ENCODE measurements at places on chromosomes 11 and 22.

DNA sequence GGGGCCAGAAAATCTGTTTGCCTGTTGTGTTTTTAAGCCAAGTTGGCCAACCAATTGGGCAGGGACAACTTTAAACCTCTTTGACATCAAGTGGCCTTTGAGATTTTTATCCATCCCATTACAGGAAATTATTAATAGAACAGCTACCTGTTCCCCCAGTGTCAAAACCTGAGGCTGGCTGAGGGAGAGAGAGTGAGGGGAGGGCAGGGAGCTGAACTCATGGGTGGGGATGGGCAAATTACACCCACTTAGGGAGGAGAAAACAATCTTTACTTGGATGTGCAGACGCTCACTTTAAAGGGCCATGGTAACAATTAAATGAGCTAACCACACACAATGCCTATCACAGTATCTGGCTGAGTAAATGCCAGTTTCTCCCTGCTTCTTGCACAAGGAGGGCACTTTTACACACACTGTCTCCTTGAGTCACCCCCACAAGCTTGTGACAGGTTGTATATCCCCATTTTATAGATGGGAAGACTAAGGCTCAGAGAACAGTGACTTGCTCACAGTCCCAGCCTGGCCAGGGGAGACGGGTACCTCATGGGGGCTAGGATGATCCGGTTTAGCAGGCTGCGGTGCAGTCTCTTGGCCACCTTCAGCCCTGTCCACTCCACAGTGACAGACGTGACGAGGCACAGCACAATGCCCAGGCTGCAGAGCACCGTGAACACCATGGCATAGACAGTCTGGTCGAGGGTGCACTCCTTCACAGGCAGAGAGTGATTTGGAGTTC, 17.8 kb upstream of the KCNJ11 start:
- DNase-seq = no peak

DNA sequence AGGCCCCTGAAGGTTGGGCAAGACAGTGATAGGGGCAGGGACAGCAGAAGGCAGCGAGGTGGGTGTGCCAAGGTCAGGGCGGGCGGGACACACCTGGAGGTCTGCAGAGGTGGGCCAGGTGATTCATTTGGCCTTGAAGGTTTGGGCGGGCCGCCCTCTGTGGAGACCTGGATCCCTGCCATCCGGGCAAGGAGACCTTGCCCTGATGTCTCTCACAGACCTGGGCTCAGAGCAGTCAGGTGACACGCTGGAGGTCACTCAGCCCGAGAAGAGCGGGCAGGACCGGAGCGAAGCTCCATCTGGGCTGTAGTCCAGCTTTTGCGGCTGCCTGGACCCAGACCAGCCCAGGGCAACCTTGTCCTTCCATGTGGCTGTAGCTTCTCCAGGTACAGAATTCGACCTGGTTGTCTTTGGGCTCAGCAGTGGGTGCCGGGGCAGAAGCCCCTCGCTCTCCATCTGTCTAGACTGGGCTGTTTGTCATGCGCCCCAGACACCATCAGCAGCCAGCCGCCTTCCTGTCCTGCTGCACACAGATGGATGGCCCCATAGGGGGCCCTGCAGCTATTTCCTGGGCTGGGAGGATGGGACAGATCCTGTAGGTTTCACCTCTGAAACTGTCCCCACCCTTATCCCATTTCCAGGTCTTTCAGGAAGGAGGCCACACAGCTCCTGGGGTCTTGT, 3.1 kb downstream of the MRGPRG start:
- DNase-seq = no peak

DNA sequence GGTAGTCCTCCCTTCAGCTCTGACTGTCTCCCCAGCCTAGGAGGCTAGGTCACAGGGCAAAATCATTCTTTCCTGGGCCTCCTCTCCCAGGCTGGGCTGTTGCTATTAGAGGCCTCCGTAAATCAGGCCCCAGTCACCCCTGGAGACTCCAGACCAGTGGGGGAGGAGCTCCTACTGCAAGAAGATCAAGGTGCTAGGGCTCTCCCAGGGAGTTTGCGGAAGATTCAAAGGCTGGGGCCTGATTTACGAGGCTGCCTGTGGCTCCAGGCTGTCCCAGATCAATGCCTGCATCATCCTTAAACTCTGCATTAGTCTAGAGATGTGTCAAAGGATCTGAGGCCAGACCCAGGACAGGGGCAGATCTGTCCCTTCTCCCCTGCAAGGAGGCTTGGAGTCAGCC, 346.2 kb downstream of the TENM4 start:
- no peak for DNase-seq

GRCh38 chr11:20669820-20670684, 666 bp downstream of the NELL1 start:
- DNase-seq = no peak

GRCh38 chr11:114082415-114082748, 22.9 kb downstream of the ZBTB16 start:
- DNase-seq = no peak

DNA sequence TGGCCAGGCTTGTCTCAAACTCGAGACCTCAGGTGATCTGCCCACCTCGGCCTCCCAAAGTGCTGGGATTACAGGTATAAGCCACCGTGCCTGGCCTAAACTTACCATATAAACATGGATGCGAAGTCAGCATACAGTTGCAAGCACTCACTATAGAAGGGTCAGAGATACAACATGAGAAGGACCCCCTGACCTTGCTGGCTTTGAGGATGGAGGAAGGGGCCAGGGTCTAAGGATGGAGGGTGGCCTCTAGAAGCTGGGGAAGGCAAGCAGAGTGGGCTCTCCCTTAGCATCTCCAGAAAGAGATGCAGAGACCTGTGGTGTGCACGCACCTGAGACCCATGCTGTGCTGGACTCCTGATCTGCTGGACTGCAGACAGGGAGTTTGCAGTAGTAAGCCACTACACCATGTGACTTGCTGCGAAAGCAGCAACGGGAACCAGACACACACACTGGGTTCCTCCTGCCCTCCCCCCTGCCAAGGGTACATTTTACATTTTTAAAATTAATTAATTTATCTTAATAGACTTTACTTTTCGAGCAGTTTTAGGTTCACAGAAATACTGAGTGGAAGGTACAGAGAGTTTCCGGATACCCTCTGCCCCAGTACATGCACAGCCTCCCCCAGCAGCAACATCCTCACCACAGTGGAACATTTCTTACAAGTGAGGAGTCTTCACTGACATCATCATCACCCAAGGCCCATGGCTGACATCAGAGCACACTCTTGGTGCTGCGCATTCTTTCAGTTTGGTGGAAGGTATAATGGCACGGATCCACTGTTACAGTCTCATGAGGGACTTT, 170.1 kb upstream of the B3GAT1 start:
- no peak for DNase-seq

- peak; percentile 51 for DNase-seq
Measured at GRCh38 chr11:94786264-94787126, 18.3 kb downstream of the AMOTL1 start.

GRCh38 chr11:111696556-111696955, 69.6 kb downstream of the PPP2R1B start:
- peak; percentile 58 for DNase-seq

DNA sequence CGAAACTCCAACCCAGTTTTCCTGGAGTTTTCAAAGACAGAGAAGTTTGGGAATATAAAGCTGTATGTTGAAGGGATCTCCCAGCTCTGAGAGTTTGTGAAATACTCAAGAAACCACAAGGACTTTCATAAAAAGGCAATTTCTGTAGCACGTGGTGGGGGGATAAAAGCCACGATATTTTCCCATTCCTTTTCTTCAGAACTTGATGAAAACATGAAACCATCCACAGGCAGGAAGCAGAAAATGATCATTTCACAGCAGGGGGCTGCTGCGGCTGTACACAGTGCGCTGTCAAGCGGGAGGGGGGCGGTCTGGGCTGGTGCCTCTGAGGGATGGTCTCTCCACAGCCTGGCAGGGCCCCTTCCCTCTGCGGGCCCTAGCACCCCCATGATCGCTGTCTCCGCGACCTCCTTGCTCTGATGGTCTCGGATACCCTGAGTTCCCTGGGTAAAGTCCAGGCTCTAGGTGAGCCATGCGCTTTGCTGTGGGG, 423.2 kb downstream of the MN1 start:
- DNase-seq = peak; percentile 64

GRCh38 chr11:94302776-94303175, 1.6 kb upstream of the IZUMO1R start:
- no peak for DNase-seq

- DNase-seq = no peak
Measured at GRCh38 chr11:81052344-81053158, 1611.7 kb upstream of the TENM4 start.

GRCh38 chr11:125146232-125146631, 18.3 kb upstream of the PKNOX2 start:
- no peak for DNase-seq

- DNase-seq = no peak
Measured at GRCh38 chr11:45031912-45032519, 81.3 kb upstream of the TP53I11 start.

- peak; percentile 11 for DNase-seq
Measured at GRCh38 chr22:46336119-46337078, 885 bp downstream of the TRMU start.

DNA sequence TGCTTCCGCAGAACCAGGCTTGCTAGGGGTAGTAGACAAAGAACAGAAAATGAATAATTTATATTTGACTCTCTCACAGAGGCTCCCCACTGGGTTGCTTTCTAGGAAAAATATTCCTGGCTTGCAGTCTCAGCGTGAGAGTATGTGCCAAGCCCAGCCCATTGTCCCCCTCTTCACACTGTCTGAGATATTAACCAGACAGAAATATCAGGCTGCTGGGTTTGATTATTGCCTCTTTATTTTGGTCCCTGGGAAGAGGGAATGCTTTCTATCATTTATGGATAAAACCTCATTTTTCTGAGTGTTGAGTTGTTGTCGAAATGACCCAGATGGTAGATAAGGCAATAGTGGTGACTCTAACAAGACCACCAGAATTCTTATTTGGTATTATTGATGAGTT, 367.9 kb downstream of the METTL15 start:
- peak; percentile 58 for DNase-seq

DNA sequence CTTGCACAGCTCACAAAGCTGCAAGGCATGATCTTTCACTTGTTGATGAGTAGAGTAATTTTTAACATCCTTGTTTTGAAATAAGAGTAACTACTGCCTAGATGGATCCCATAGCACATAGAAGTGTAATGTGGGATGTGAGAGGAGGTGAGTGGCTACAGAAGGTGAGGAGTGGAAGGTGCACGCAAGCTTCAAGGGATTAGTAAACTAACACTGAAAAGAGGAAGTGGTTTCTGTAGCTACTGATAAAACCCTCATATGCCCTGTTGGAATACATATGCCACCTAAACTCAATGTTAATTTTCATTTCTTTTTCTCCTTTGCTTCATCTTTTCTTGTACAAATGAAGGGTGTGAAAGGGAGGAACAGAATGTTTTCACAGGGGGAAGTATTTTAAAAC, 22.0 kb upstream of the CTSC start:
- DNase-seq = no peak

GRCh38 chr22:46119093-46119728, 31.1 kb upstream of the PPARA start:
- DNase-seq = no peak

GRCh38 chr11:70521475-70522308, 123.4 kb downstream of the CTTN start:
- DNase-seq = no peak

GRCh38 chr11:118476676-118477075, 40.4 kb downstream of the KMT2A start:
- no peak for DNase-seq

DNA sequence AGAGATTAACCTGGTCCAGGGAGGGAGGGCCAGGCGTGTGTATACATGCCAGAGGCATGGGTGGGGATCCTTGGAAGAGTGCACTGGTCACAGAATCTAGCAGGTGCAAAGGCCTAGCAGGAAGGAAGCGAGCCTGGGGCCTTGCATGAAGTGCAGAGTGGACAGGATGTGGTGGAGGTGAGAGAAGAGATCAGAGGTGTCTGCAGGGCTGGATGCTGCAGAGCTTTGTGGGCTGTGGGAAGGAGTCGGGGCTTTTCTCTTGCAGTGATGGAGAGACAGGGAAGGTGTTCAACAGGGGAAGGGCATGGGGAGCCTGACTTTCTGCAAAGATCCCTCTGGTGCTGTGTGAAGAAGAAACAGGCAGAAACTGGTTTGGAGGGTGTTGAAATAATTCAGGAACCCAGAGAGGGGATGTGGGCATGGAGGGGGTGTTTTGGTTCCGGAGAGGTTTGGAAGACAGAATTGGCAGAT, 2.5 kb upstream of the TPST2 start:
- no peak for DNase-seq

DNA sequence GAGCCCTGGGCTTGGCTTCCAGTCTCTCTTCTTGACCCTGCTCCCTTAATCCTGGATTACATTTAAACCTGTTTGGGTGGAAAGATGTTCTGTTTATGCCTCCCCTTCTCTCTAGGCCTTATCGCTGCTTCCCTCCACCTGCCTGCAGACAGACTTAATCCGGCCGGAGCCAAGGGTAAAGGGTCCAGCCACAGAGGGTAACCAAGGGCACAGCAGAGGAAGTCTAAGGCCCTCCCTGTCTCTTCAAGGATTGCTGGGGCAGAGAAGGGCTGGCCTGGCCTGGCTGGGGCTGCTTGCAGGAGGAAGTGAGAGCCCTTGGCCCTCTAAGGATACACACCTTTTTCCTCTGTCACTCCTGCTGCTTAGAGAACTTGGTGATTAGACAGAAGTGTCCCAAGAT, 2.1 kb downstream of the GAL3ST3 start:
- no peak for DNase-seq

DNA sequence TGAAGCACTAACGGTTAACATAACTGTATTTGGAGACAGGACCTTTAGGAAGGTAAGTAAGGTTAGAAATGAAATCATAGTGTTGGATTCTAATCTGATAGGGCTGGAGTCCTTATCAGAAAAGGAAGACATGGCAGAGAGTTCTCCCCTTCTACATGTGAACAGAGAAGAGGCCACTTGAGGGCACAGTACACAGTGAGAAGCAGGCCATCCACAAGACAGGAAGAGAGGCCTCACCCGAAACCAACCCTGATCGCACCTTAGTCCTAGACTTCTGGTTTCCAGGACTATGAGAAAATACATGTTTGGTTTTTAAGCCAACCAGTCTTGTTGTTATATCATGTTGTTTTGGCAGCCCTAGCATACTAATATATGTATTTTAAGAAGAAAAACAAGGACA, 170.0 kb downstream of the LRRC4C start:
- DNase-seq = no peak

DNA sequence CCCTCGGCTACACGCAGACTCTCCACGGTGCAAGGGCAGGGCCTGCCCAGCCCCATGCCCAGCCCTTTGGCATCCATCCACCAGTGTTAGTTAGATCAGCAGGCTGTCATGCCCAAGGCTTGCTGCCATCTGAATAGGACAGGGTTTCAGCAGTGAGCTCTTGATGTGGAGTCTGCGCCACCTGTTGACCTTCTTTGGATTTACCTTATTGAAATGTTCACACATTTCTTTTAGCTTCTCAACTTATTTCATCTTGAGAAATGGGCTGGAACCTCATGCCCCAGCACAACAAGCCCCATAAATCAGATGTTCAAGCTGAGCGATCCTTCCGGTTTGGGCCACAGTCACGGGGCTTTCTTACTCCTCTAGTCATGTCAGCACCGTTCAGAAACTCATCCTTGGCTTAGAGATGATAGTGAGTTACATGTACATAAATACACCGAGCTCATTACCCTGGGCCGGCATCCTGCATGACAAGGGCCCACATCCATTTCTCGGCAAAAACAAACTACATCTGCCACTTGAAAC, 61.7 kb downstream of the PARVB start:
- peak; percentile 35 for DNase-seq

GRCh38 chr22:19990188-19990587, 26.4 kb downstream of the ARVCF start:
- DNase-seq = no peak

- peak; percentile 49 for DNase-seq
Measured at GRCh38 chr11:111663820-111664219, 61.6 kb downstream of the SIK2 start.

Data from fibroblast of skin of back (primary cell).